RWPE2 (cell line): ENCODE measurements at places on chromosomes 1 and 21.

DNA sequence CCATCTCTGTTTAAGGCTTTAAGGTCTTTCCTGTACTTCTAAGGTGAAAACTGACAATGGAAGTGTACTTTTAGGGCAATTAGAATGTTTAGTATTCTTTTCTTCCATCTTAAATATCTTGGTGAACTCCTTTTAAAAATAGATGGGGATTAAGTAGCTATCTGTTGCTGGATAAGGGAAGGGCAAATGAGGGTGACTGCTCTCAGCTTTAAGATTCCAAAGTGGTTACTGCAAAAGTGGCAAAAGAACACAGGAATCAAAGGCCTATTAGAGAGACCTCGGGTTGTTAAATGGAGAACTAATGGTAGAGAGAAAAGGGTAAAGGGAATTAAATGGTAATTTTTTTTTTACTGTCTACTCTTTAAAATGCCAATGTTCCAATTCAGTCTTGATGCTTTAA lies 774.1 kb upstream of the B3GALT2 start:
- H3K27me3 ChIP-seq = no peaks in the 10 kb centered on the region
- no peaks in the 10 kb centered on the region for H3K4me1 ChIP-seq
- no peak overlapping the region for H3K4me3 ChIP-seq

GRCh38 chr1:10682449-10683309 lies 113.8 kb downstream of the CASZ1 start:
- H3K4me1 ChIP-seq = no peaks in the 10 kb centered on the region
- H3K27me3 ChIP-seq = no peaks in the 10 kb centered on the region
- no peak for DNase-seq
- H3K27ac ChIP-seq = no peak overlapping the region

DNA sequence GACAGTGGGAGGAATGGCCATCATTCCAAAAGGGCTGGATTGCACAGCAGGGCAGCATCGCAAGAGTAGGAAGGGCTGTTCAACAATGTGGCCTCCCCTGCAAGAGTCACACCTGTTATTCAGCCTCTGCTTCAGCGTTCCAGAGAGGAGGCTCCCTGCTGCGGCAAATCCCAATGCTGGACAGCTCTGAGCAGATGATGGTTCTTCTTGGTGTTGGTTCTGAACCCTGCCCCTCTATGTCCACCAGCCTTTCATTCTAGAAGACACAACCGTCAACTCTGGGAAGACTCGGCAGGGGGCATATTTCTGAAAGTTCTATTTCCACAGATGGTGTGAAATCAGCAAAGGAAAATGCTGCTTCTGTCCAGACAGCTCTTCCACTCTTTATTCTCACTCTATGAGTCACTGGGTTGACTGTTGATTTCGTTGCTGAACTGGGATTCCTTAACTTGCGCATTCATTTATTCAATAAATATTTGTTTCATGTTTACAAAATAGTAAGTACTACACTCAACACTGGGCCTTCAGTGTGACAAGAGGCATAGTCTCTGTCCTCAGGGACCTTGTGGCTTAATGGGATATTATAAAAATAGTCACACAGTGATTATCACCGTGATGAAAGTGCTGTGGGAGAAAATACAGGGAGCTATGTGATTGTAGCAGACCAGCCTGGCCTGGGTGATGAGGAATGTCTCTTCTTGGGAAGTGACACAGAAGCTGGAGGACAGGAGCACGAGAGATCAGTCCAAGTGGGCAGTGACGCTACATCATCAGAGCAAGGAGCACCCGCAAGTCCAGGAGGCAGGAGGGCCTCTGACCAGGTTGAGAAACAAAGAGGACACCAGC lies 260.3 kb downstream of the SIPA1L2 start:
- H3K27me3 ChIP-seq = no peaks in the 10 kb centered on the region
- H3K36me3 ChIP-seq = no peaks in the 10 kb centered on the region
- no peaks in the 10 kb centered on the region for H3K4me1 ChIP-seq

DNA sequence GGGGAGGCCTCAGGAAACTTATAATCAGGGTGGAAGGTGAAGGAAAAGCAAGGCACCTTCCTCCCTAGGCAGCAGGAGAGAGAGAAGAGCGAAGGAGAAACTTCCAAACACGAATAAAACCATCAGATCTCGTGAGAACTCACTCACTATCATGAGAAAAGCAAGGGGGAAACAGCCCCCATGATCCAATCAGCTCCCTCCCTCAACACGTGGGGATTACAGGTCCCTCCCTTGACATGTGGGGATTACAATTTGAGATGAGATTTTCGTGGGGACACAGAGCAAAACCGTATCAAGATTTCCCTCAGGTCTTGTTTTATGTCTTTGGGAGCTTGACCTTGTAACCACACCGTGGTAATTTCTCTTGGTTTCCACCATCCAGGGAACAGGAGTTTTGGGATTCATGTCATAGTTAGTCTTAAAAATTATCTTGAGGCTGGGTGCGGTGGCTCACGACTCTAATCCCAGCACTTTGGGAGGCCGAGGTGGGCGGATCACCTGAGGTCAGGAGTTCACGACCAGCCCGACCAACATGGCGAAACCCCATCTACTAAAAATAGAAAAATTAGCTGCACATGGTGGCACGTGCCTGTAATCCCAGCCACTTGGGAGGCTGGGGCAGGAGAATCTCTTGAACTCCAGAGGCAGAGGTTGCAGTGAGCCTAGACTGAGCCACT lies 47.2 kb upstream of the NBPF3 start:
- H3K27me3 ChIP-seq = no peaks in the 10 kb centered on the region
- H3K4me1 ChIP-seq = peaks cover 6% of the 10 kb centered on the region
- H3K4me3 ChIP-seq = no peak overlapping the region

- no peaks in the 10 kb centered on the region for H3K36me3 ChIP-seq
- H3K4me1 ChIP-seq = peaks cover 15% of the 10 kb centered on the region
- DNase-seq = no peak
- no peak overlapping the region for H3K27ac ChIP-seq
- H3K4me3 ChIP-seq = no peak overlapping the region
Observed at GRCh38 chr1:1894354-1895059, 3.6 kb upstream of the GNB1 start.

GRCh38 chr1:159088546-159089183 lies 12.1 kb upstream of the AIM2 start:
- H3K4me1 ChIP-seq = peaks cover 49% of the 10 kb centered on the region
- DNase-seq = no peak
- H3K4me3 ChIP-seq = no peak overlapping the region
- peak overlapping the region; percentile 27 for H3K27ac ChIP-seq
- no peaks in the 10 kb centered on the region for H3K27me3 ChIP-seq
- no peaks in the 10 kb centered on the region for H3K36me3 ChIP-seq

- H3K36me3 ChIP-seq = no peaks in the 10 kb centered on the region
- peak overlapping the region; percentile 95 for H3K27ac ChIP-seq
- no peak for DNase-seq
- no peaks in the 10 kb centered on the region for H3K27me3 ChIP-seq
- H3K4me3 ChIP-seq = no peak overlapping the region
Observed at GRCh38 chr1:206512058-206512850, 4.9 kb downstream of the RASSF5 start.

GRCh38 chr1:167428395-167428794 lies 89.9 kb downstream of the CD247 start:
- no peaks in the 10 kb centered on the region for H3K36me3 ChIP-seq
- no peaks in the 10 kb centered on the region for H3K4me1 ChIP-seq
- H3K27me3 ChIP-seq = no peaks in the 10 kb centered on the region
- DNase-seq = no peak
- no peak overlapping the region for H3K27ac ChIP-seq
- no peak overlapping the region for H3K4me3 ChIP-seq

- peak overlapping the region; percentile 45 for H3K27ac ChIP-seq
- peak; percentile 81 for DNase-seq
- H3K4me1 ChIP-seq = peaks cover 14% of the 10 kb centered on the region
- H3K27me3 ChIP-seq = no peaks in the 10 kb centered on the region
- no peaks in the 10 kb centered on the region for H3K36me3 ChIP-seq
Observed at GRCh38 chr21:43306911-43307676, 119.8 kb downstream of the SIK1 start.

GRCh38 chr1:181251001-181251712 lies 162.7 kb downstream of the IER5 start:
- H3K4me1 ChIP-seq = peaks cover 27% of the 10 kb centered on the region
- H3K27ac ChIP-seq = peak overlapping the region; percentile 75
- H3K36me3 ChIP-seq = no peaks in the 10 kb centered on the region
- DNase-seq = no peak
- no peak overlapping the region for H3K4me3 ChIP-seq

DNA sequence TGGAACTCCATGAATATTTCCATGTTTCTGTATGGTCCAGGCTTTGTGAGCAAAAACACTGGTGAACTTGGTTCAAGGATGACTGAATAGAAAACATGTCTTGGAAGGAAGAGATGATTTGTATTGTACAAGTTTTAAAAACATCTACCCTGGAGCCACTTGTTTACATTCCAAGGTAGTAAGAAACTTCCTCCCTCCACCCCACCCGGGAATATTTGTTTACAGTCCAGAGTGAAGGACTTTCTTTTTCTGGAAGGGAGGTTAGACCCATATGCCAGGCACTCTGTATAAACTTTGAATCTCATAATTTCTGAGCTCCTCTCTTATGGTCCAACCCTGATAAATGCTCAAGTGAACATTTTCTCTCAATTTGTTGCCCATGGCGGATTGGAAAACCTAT lies 323.3 kb upstream of the LYPLAL1 start:
- no peaks in the 10 kb centered on the region for H3K4me1 ChIP-seq
- no peak for DNase-seq
- H3K4me3 ChIP-seq = no peak overlapping the region
- no peaks in the 10 kb centered on the region for H3K36me3 ChIP-seq

DNA sequence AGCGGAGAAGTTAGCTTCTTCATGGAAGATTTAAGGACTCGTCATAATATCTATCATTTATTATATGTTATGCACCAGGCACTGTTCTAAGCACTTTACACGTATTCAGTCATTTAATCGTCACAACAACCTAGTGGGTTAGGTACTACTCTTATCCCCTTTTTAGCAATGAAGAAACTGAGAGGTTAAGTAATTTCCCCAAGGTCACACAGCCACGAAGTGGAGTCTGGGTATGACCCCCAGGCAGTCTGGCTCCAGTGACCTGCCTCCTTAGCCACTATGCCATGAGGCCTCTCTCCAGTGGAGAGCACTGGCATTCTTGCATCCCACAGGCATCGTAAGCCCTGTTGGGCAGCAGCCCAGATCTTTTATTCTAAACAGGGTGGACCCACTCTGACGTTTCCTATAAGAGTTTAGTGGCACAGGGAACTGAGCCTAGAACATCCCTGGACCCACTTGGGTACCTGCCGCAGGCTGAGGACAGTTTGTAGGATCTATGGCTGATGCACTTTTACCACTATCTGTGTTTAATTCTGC lies 123.0 kb downstream of the NAV1 start:
- no peaks in the 10 kb centered on the region for H3K4me1 ChIP-seq
- no peak for DNase-seq
- H3K36me3 ChIP-seq = no peaks in the 10 kb centered on the region
- H3K27me3 ChIP-seq = no peaks in the 10 kb centered on the region

DNA sequence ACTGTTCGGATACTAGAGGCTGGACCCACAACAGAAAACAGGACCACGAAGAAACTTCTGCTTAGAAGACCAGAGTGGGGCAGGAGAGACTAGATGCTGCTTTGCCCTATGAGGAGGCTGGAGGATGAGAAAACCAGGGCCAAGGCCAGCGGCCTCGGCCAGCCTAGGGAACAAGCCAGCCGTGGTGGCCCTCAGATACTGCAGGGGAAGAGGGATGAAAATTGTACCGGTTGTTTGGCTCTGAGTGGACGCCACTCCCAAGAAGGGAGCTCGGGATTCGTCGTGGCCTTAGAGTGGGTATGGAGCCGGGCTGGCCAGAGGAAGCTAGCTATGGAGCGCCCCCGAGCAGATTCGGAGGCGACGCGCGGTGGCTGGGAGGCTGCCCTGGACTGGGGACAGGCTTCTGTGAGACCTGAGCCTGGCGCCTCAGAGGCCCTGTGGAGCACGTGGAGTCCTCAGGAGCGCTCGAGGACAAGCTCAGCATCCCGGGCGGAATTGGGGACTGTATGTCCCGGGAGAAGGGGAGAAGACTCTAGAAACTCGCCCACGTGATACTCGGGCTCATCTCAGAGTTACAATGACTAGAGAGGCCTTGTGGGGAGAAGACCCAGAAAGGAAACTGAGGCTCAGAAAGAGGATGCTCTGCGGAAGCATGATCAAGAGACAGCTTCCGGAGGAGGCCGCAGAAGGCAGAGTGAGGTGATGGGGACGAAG lies 2.8 kb downstream of the PRRX1 start:
- DNase-seq = no peak
- peaks cover 42% of the 10 kb centered on the region for H3K27me3 ChIP-seq

DNA sequence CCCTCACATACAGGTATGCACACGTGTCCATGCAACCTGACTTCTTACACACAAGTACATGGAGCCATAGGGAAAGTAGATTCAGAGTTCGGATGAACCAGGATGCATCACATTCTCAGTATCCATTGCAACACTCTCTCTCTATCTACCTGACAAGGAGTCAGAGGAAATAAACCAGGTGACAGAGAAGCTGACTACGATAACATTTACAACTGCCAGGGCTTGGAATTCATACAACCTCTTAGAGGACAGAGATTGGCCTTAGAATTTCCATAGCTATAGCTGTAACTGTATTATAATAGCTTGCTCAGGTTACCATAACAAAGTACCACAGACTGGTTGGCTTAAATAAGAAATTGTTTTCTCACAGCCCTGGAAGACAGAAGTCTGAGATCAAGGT lies 116.9 kb upstream of the PALMD start:
- H3K36me3 ChIP-seq = no peaks in the 10 kb centered on the region
- H3K4me3 ChIP-seq = no peak overlapping the region
- no peaks in the 10 kb centered on the region for H3K4me1 ChIP-seq
- no peak overlapping the region for H3K27ac ChIP-seq
